Activated CD8-positive, alpha-beta T cell treated with anti-CD3 and anti-CD28 coated beads, Interleukin-2, amount 10 ng/mL, durations not matched to agents 7 days and 5 days (primary cell): ENCODE measurements at places on chromosomes 7 and 10.

DNA sequence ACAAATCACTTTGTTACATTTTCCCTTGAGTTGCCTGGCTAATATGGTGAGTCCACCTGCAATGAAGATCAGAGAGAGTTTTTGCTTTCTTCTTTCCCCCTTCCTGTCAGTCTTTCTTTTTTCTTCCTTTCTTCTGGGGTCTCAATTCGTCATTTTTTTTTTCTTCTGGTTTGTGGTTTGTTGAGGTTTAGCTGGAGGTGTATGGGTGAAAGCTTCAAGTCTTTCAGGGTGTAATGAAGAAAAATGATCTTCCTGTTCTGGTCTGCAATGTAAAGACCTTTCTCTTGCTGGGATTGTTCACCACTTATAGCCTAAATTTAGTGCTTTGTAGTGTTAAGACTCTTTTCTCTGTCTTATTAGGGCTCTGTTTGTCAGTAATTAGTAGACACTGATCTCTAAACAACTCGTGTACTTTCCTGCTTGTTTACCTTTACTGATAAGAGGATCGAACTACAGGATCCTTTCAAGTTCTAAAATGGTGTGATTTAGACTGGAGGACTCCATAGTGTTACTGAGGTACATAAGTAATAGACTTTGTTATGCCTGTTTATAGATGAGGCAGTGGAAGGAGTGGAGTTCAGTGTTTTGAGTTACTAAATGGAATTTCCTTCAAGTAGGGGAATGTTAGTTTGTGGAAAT, 129.1 kb downstream of the SUGCT start:
- no peak for DNase-seq

GRCh38 chr10:122665329-122665860, 34.3 kb downstream of the C10orf120 start:
- DNase-seq: no peak

DNA sequence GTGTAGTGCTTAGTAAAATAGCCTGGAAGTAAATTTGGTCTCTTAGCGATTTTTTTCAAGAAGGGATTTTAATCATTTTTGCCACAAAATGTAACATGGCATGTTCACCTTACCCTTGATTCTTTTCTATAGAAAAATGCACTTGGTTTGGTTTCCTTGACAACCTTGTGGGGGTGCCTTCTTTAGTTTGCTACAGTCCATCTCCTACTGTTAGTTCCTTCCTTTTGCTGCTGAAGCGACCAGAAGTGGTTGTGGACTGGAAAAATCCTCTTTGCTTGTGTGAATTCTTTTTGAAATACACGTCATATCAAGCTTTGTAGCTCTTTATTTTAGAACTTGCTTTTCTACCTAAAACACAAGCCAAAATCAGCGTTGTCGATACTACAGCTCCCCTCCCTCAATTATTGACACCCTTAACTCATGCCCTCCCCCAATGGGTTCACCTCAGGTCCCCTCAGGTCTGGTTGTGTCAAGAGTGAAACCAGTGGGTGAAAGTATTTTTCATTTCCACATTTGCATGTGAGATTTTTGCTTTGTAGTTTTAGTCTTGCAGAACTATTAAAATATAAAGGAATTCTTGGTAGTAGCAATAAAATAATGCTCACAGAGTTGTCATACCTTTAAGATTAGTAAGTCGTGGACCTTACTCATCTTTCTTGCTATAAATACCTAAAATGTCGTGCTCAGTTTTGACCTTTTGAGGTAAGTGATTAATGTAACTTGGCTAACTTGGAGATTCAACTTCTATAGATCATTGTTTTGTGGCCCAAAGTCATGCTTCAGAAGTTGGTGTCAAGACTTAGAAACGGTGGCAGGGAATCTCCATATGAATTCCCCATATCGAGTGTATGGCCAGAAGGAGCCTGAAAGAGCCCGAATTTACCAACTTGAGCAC, 1.5 kb downstream of the ACTR3B start:
- DNase-seq: no peak

DNA sequence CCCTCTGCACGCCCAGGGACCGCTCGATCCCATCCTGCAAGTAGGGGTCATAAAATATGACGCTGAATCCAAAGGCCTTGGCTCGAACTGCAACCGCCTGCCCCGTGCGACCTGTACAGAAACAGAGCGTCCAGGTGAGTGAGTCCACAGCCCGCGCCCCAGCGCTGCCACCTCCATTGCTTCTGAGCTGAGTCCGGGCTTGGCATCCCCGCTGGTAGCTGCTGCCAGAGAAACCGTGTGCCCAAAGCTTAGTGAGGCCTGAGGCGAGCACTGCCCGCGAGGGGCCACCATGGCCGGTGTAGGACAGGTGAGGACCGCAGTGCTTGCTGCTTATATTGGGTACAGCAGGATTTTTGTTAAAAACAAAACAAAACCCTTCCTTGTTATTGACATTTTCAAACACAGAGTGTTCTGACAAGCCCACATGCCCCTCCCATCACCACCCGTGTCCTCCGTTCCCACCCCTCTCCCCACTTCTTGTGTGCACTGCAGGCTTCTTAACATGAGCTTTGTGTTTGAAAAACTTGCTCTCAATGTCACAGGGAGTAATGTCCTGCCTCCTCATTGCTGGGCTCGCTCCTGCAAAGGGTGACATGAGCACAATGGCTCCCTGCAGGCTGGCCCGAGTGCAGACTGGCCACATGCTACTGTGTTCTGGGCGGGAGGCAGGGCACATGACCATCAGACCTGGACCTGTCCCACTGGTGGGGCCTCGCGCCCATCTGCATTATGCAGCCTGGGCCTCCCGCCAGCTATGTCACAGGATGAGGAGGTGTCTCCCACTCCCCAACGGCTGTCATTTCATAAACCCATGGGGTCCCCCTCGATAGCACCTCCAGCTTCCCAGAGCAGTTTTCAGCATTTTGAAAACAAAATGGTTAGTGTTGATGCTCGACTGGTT, 52.9 kb downstream of the ZRANB1 start:
- DNase-seq: no peak

DNA sequence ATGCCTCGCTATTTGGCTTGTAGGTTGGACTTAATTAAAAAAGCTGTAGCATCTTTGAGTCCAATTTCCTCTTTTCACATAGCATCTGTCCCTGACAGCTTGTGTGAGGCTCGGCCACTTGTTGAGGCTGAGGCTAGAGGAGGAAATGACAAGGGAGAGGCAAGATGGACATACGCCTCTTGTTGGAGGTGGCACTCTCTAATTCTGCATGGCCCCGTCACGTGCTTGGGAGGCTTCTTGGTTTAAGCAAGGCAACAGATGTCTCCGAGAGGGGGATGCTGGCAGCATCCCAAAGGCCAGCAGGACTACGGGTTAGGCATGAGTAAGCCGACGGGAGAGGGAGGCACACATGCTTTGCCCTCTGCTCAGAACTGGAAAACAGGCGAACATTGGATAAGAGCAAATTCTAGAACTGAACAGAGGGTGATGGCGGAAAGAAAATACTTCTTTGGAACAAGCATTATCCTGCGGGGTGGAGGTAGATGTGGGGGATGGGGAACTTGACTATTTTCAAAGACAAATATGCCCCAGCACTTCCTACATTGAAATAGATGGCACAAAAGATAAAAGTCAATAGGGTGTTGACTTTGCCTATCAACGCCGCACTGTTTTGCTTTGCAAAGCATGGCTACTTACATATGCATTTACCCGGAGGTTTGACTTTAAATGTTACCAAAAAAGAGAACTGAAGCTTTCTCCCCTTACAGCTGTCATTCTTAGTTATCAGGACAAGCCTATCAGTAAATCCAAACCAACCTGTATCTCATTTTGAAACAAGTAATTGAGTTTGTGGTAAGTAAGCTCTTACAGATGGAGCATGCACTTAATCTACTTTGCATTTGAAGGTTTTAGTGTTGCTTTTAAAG, 94.8 kb downstream of the CHN2 start:
- DNase-seq: no peak

- DNase-seq: no peak
Measured at GRCh38 chr10:103232131-103232673, 13.5 kb upstream of the RPEL1 start.

- no peak for DNase-seq
Measured at GRCh38 chr7:111026806-111027205, 64.1 kb upstream of the LRRN3 start.

- no peak for DNase-seq
Measured at GRCh38 chr7:106767498-106768323, 97.4 kb upstream of the PIK3CG start.

- no peak for DNase-seq
Measured at GRCh38 chr10:62062752-62063512, 161.4 kb downstream of the ARID5B start.

GRCh38 chr7:128672927-128673517, 930 bp downstream of the GARIN1A start:
- peak; percentile 41 for DNase-seq

DNA sequence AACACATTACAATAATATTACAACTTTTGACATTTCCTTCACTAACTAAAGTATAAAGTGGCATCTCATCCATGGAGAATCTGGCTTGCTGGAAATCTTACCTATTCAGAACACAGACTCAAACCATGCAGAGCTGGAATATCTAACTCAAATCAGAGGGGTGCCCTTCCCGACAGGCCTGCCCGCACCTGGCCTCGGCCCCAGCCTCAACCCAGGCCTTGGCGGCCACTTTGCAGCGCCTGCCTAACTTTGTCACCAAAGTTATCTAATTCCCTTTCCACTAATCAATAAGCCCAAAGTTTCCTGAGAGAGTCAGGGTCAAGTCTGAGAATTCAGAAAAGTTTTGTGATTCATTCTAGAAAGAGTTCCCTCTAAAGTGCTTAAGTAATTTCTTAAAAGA, 212.9 kb downstream of the COBL start:
- no peak for DNase-seq

DNA sequence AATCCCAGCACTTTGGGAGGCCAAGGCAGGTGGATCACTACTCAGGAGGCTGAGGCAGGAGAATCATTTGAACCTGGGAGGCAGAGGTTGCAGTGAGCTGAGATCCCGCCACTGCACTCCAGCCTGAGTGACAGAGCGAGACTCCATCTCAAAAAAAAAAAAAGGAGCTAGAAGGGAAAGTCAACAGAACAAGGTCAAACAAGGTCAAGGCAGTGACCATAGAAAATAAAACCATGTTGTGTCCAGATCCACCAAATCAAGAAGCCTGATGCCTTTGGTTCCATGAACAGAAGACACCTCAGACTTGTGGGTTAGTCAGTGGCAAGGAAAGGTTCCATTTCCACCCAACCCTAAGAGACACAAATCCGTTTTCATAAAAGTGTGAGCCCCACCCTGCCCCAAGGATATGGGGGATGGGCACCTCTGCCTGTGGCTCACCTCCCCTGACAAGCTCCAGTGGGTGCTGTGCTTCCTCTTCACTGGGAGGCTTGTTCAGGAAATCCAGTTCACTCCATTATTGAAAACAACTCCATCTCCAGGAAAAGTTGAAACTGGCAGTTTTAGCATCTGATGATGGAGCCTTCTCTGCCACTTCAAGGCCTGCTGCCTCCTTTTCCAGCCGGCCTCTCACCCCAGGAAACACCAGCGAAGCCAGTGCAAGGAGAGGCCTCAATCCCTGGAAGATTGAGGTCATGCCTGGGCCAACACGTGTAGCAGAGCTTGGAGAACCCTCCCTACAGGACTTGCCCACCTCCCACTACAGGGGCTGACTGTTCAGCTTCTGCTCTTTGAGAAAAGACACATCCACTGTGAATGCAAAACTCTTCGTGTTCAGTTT, 152.9 kb downstream of the NRF1 start:
- DNase-seq: no peak

DNA sequence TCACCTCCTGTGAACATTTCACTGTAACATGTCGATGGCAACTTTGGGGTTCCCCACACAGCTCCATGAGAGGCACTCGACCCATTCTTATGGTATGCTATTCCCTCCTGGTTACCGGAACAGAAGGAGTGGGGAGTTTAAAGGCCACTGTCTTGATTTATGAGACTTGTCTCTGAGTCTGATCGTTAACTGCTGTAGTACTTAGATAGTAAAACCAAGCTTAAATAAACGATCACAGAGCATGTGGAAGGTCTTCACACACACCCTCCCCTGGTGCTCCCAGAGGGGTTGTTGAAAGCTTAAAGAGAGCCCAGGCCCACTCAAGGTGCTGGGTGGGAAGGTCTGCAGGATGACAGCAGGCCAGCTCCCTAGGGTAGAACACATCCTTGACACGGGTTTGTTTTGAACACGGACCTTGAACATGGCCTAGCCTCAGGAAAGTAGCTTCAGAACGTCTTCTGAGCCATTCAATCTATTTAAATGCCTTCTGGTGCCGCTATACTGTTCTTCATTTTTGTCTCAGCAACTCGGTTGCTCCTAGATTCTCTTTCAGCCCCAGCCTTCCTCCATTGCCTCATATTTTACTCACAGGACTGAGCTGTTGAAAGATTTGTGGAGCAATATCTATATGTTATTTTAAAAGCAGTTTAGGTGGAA, 335.3 kb downstream of the FGFR2 start:
- no peak for DNase-seq

- DNase-seq: no peak
Measured at GRCh38 chr7:123867225-123867624, 22.3 kb downstream of the HYAL4 start.

DNA sequence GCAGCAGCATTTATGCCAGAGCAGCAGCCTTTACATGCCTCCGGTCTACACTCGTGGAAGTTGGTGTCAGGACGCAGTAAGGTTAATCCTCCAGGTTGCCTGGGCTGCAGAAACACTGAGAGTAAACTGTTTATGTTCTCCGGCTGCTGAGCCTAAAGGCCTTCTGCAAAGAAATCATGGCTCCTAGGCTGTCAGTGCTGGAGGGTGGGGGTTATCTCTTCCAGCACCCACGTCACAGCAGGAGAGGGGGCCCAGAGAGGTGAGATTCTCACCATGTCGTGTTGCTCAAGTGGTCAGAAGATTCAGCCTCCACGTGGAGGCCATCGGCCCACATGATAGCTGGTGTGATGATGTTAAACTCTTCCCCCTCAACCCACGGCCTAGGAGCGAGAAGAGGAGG, 41.2 kb downstream of the COL13A1 start:
- DNase-seq: no peak

- DNase-seq: no peak
Measured at GRCh38 chr10:62199584-62199983, 69.1 kb downstream of the RTKN2 start.

GRCh38 chr10:79405995-79406515, 39.4 kb downstream of the ZCCHC24 start:
- DNase-seq: no peak

GRCh38 chr7:17434191-17434590, 135.7 kb downstream of the AHR start:
- DNase-seq: no peak

- DNase-seq: no peak
Measured at GRCh38 chr10:69014171-69014570, 25.6 kb downstream of the KIFBP start.

- DNase-seq: no peak
Measured at GRCh38 chr7:122543891-122544290, 155.0 kb downstream of the RNF133 start.

DNA sequence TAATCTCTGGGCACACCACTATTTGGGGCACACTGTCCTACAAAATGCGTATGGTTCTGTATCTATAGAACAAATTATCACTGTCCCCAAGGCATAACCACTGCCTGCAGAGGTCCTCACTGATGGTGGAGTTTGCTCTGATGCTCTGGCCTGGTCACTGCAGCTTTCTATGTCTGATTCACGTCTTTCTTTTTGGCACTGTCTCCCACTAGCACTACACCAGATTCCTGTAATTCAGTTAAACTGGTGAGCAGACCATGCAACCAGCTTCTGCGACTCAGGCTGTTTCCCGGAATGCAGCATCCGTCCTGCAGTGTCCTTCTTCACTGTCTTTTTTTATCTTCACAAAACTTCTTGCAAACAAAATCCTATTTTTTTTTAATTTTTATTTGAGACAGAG, 112.8 kb downstream of the KLF6 start:
- DNase-seq: no peak
